ENCODE measurements at places on chromosomes 13 and 19.

- DNase-seq = no peak
Observed at GRCh38 chr19:13173139-13173737, 23.0 kb downstream of the IER2 start.

DNA sequence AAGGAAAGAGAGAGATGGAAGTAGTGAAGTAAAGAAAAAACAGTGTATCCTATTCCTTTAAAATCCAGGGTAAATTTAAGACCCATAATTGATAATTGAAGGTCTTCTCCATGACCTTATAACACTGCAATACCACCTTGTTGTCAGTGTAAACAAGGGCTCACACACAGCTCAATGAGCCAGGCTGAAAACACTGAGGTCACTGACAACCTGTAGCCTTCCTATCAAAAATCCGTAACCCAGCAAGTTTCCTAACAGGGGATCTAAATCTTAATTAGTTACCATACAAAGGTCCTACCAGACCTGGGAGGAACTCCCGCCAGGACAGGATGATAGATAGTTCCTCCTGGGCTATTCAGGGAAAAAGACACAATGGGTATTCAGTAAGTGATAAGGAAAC, 1677.1 kb downstream of the OLFM4 start:
- no peak for DNase-seq

DNA sequence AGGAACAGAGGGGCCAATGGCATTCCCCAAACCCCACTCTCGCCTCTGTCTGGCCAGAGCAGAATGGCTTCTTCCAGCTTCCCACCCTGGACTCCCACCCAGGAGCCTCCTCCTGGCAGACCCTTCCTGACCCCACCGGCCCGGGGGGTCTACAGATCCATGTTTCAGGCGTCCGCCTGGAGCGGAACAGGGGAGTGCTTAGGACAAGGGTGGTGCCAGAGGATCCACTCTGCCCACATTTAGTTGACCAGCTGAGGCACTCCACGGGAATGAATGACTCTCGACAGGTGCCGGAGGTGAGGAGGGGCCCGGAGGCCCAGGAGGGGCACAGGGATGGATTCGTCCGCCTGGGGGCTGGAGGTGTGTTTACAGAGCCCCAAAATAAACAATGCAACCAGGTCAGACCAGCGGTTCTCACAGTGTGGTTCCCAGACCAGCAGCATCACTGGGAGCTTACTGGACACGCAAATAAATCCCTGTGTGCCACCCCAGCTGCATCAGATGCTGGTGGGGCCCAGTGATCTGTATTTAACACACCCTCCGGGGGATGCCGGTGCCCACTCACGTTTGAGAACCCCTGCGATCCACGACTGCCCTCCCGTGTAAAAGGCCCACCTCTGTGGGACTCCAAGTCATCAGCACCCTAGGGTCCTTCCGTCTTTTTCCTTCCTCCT, 15.1 kb upstream of the NCCRP1 start:
- no peak for DNase-seq

DNA sequence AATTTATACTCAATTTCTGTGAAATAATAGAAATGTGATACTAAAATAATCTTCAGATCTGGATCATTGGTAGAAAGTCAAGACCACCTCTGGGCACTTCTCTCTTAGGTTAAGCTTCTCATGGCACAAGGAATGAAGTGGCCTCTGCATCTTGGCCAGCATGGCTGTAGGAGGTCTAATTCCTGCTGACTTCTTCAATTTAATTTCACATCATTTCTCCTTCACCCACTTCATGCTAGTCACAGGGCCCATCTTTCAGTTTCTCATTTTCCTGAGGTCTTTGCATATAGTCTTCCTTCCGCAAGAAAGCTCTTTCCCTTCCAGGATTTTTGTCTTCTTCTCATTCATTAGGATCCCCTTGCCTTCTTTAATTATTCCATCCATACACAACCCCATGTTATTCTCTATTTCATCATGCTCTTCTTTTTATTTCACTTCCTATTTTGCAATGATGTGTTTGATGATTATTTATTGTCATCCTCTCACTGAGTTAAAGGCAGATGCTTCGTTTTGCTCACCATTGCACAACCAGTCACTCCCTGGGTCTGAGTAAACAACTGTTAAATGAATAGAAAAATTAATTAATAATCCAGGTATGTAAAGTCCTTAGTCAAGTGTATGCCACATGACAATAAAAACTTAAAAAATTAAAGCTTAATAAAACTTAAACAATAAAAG, 397.4 kb downstream of the SPRY2 start:
- DNase-seq = no peak

GRCh38 chr19:58054901-58055874, 3.9 kb upstream of the ZNF135 start:
- DNase-seq = no peak

GRCh38 chr19:51131780-51132680, 7.3 kb downstream of the SIGLEC9 start:
- no peak for DNase-seq

GRCh38 chr13:109615721-109616420, 170.5 kb downstream of the IRS2 start:
- no peak for DNase-seq

DNA sequence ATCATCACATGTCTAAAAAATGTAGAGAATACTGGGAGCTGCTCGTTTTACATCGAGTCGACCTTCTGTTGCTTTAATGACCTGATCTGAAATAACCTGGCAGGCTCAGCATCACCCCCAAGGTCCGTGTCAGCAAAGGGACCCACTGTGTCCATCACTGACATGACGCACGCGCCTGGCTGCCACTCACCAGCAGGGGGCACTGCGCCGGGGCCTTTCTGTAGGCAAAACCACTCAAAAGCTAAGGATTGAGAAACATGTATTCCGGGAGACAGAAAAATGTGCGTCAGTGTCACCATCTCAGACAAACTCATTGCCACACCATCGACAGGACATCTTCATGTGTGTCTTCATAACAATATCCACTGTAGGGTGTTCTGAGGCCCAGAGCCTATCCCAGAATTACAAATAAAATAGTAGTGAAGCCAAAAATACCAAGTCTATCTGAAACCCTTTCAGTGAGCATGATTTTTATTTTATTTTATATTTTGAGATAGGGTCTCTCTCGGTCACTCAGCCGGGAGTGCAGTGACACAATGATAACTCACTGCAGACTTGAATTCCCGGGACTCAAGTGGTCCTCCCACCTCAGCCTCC, 130.3 kb upstream of the LSM14A start:
- DNase-seq = peak; percentile 33

GRCh38 chr13:75353781-75354193, 128.2 kb downstream of the TBC1D4 start:
- no peak for DNase-seq

DNA sequence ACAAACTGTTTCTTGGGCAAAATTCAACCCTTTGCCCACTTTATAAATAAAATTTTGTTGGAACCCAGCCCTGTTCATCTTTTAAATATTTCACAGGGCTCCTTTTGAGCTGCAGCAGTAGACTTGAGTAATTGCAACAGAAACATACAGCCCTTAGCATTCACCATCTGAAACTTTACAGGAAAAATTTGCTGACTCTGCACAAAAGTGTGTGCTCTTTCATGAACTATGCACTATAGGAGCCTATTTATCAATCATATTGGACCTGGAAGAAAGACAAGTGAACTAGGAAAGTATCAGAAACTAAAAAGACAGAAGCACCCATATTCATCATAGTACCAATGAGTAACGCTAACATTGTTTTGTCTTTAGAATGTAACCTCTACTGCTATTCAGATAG, 406.9 kb upstream of the SLC10A2 start:
- DNase-seq = no peak

DNA sequence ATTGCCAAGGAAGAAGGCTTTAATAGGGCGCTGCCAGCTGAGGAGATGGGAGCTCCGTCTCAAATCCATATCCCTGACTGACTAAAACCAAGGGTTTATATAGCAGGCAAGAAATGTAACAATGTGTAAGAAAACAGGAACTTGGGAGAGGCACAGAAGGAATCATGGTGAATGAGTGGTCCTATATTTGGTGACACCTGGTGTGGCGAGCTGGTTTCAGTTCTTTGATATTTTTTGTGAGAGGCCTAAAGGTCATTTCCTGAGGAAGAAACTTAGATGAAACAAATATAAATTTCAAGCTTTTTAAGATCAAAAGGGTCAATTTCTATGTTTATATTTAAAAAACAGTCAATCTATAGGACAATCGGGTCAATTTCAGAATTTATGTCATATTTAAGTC, 826.3 kb downstream of the SLITRK6 start:
- DNase-seq = no peak

DNA sequence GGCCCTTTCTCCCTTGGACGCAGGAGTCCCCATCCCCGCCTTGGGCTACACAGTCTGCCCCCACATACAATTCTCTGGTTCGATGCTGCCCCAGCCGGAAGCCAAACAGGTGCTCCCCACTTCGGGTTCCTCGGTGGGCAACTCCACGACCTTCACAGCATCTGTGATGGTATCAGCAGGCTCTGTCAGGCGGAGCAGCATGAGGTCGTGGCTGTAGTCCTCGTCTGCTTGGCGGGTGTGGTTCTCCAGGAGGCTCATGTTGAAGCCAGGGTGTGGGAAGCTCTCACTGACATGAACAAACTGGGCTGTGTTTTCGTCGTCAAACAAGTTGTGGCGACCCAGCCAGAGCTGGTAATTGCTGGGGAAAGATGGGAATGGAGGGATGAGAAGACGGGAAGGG, 3.5 kb downstream of the KLK1 start:
- DNase-seq = no peak

- no peak for DNase-seq
Observed at GRCh38 chr13:53411463-53411862, 382.9 kb downstream of the OLFM4 start.

DNA sequence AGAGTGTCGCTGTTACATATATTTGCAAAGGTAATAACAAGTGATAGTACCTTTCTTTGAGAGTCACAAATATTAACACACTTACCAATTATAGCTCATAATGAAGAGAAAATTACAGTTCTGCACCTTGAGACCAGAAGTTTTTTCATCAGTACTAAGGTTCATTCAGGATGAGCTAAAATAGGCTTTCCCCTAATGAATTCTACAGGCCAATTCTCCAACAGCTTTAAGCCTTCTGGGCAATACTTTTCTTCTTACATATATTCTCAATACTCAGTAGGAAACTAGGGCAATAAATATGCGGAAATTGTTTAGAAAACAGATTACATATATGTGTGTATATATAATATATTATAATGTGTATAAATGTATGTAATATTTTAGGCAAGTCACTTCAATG, 2672.8 kb upstream of the PCDH20 start:
- DNase-seq = no peak

GRCh38 chr19:5369962-5370367, 29.4 kb upstream of the PTPRS start:
- peak; percentile 63 for DNase-seq

DNA sequence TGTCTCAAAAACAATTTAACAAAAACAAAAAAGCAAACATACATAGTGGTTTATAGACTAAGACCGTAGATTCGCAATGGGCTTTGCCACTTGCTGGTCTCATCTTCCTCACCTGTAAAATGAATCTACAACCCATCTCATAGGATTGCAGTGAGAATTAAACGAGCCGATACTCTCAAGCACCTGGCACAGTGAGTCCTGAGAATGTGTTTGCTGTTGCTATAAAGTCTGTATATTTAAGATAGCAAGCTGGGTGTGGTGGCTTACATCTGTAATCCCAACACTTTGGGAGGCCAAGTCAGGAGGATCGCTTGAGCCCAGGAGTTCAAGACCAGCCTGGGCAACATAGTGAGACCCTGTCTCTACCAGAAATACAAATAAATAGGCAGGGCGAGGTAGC, 22.5 kb downstream of the EXOC3L2 start:
- DNase-seq = no peak

DNA sequence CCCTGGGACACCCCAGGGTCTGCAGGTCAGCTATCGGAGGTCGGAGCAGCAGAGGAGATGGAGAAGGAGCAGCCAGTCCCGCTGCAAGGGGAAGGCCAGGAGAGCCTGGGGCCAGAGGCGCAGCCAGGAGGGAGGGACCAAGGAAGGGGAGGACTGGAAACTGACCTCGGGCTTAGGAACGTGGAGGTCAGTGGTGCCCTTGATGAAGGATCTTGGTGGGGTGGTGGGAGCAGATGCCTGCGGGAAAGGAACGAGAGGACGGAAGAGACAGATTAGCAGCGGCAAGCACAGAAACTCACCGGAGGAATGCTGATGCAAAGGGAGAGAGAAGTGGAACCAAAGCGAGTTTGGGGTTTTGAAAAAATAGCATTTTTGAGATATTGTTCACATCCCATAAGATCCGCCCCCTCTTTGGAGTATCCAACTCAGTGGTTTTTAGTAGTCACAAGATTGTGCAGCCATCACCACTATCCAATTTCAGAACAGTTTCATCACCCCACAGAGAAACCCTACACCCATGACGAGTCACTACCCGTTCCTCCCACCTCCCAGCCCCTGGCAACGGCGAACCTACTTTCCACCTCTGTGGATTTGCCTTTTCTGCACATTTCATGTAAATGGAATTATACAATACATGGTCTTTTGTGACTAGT, 22.1 kb downstream of the PLEKHF1 start:
- no peak for DNase-seq

DNA sequence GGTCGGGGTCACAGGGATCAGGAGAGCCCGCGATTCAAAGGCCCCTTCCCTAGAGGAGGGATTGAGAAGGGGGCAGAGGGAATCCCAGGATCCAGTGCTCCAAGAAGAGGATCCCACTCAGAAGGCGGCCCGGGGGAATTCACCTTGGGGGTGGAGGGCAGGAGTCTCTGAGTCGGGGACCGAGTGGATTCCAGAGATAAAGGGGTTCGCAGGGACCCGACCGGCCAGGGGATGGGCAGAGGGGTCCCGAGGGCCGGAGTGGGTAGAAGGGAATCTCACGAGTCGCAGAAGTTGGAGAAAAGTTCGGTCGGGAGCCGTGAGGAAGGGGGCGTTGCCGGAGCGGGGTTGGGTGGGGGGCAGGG, 261 bp downstream of the PRKD2 start:
- DNase-seq = peak; percentile 67

GRCh38 chr13:28333204-28333881, 161.6 kb downstream of the FLT1 start:
- DNase-seq = no peak

DNA sequence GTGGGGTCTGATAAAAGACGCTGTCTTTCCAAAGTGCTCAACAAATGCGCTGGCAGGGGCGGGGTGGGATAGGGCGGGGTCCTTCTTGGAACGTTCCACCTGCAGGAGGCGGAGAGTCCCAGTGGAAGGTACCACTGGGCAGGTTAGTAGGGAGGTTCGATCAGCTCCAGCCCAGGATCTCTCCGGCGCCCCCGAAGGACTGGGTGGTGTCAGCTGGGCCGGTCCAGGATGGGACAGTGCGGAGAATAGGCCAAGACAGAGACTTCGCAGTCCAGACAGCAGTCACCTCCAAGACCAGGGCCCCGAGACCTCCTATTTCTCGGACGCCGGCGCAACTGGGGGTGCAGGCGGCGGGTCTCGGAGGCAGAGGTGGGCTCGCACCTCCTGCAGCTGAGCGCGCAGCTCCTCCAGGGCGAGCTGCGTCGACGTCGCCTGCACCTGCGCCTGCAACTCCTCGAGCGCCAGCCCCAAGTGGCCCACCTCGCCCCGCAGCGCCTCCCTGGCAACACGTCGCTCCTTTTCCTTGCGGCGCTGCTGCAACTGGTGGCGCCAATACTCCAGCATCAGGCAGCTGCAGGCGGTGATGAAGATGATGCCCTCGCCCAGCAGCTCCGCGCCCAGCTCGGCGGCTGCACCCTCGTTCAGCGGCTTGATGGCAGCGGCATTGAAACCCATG, 21.6 kb downstream of the VASP start:
- no peak for DNase-seq
